ENCODE measurements at places on chromosomes 6 and 20. TPM values are rescaled to one million over a fixed set of nuclear protein-coding genes. Genes with fewer than 3 reads are reported as not detected.

Gene EDN3
- total RNA-seq = 0.22 TPM

Gene TEAD3
- 0.12 TPM for total RNA-seq

Gene TM9SF4
- 44.2 TPM for total RNA-seq

Gene AGER
- total RNA-seq = 45.4 TPM

Gene ARFGEF3
- total RNA-seq = 0.06 TPM

Gene PPP1R14C
- not detected for total RNA-seq

Gene MOXD1
- not detected for total RNA-seq

Gene NEDD9
- 47.7 TPM for total RNA-seq

Gene DTD1
- total RNA-seq = 17.7 TPM

Gene SPTLC3
- 1.1 TPM for total RNA-seq

Gene SCRT2
- not detected for total RNA-seq

Gene SLC22A2
- not detected for total RNA-seq

Gene GPSM3
- total RNA-seq = 274 TPM

Gene BTNL2
- total RNA-seq = not detected

All from activated CD4-positive, alpha-beta T cell treated with anti-CD3 and anti-CD28 coated beads, Interleukin-2, amount 10 ng/mL, durations not matched to agents 7 days and 5 days (primary cell).